Activated CD4-positive, alpha-beta T cell treated with anti-CD3 and anti-CD28 coated beads for 1 hour (primary cell): ENCODE measurements at places on chromosomes 4 and X.

DNA sequence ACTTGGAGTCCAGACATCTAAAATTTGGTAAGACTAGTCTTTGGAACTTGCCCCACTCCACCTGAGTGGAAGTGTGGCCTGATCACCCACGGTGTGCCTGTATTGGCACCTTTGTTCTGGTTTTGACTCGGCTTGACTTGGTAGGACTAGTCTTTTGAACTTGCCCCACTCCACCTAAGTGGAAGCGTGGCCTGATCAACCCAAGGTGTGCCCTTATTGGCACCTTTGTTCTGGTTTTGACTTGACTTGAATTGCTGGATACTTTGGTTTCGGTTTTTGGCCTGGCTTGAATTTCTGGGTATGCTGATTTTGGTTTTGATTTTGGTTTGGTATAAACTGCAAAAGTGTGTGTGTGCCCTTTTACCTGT lies 44.7 kb upstream of the UGT2B7 start:
- DNase-seq: no peak

GRCh38 chr4:5162909-5163508 lies 111.7 kb downstream of the STK32B start:
- DNase-seq: no peak

DNA sequence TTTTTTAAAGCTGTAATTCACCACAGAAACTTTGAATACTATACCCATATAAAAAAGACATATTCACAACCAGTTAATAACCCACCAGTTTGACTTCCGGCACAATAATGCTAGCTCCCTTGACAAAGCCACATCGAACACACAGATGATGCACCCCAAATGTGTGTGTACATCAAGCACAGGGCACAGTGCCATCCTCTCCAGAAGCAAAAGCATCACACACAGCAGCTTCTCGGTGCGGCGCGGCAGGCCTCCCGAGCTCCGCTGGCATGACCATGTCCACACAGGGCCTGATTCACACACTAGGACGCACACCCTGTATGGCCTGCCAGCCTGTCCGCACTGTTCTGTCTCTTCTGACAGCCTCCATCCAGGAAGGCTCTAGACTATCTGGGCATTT lies 88.0 kb downstream of the LEF1 start:
- peak; percentile 34 for DNase-seq

DNA sequence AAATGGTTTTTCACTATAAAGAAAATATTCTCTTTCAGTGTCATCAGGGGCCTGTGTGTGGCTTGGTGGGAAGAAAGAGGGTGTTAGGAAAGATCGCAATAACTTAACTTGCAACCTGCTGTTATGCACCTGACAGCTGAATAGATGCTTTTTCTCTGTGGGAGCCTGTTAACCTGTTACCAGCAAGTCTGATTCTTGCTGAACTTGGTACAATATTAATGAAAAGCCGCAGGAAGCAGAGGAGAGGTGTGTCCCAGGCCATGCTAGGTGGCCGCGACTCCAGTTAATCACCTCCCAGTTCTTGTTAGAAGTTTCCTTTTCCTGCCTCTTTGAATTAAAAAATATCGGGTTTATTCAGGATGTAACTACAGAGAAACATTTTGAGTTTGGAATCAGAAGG lies 494.8 kb upstream of the AGA start:
- DNase-seq: no peak

- DNase-seq: no peak
These were observed 441.6 kb downstream of the GBA3 start for GRCh38 chr4:23134331-23134730.

DNA sequence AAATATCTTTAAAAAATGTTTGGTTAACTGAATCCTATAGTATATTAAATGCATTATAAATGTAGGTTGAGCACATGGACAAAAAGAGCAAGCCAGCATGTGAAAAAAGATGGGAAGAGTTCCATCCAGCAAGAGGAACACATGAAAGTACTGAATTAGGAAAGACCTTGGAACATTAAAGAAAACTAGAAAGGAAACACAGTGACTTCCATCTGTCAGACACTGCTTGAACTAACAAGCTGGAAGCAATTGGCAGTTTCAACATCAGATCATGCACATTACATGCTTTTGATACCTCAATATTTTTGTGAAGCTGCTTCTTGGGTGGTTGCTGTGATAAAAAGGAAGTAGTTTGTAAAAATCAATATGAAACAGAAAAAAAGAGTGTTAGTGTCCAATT lies 626.8 kb upstream of the GNPDA2 start:
- DNase-seq: no peak

DNA sequence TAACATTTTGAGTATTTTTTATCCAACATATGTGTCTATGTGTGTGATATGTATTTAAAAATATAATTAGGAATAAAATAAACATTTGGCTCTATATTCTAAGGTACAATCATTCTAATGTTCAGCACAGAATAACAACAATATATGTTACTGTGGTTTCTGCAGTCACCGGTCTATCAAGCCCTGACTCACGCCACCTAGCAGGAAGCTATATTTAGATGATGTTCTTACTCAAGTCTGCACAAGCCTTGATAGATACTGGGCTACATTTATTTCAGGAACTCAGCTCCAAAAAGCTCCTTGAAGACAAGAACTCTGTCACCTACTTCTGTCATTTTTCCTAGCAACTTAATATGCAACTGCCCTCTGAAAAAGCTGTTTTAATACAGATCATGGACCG lies 152.0 kb upstream of the FTHL17 start:
- no peak for DNase-seq

DNA sequence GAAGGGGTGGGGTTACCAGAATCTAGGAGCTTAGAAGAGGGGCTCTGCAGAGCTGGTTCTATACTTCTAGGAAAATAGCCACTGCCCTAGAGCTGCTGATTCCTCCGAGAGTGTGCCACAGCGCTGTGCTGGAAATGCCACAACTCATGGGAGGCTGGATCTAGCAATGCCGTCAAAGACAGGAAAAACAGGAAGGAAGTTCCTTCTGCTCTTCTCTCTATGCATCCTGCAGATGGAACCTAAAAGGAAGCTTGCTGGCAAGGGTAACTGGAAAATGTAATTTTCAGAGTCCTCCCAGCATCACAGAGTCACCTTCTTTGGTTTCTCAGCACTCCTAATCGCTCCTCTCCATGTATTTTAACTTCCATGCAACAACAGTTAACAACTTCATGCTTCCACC lies 121.2 kb upstream of the TLL1 start:
- no peak for DNase-seq
